Stimulated activated CD4-positive, alpha-beta T cell treated with anti-CD3 and anti-CD28 coated beads, TNF-alpha, amount 100 ng/mL, for 48 hours (primary cell): ENCODE measurements at places on chromosomes 6 and 20.

- DNase-seq = no peak
Observed at GRCh38 chr6:132054525-132054924, 103.4 kb upstream of the CCN2 start.

GRCh38 chr20:20897145-20897544 is 184.7 kb upstream of the RALGAPA2 start:
- DNase-seq = no peak

- no peak for DNase-seq
Observed at GRCh38 chr20:38050686-38051085, 17.1 kb downstream of the RPRD1B start.

GRCh38 chr20:47412083-47412482 is 55.6 kb upstream of the ZMYND8 start:
- DNase-seq = no peak

GRCh38 chr20:47055699-47056369 is 161.2 kb downstream of the EYA2 start:
- DNase-seq = no peak

DNA sequence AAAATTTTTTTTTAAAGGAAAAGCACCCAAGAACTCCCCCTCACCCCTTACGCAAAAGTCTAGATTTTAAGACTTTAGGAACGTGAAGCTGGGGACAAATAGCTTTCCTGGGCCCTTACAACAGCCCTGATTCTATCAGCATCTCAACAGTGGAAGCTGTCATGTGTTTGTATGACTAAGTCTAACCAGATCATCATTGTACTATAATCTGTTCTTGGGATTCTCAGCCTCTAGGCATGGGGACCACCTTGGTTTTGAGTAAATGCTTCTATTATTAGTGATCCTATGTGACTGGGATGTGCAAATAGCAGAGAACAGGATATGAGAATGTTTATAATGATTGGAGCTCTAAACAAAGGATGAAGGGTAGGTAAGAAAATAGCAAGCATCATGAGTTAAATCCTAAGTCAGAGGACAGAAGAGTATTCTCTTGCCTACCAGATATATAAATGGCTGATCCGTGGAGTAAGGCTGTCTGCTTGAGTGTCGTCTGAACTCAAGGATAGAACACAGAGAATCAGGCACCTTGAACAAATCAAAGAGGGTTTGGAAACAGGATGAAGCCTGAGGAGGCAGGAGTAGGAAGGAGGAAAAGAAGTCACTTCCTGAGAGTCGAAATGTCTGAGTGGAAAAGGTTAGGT is 105.7 kb upstream of the FAM184A start:
- DNase-seq = no peak

DNA sequence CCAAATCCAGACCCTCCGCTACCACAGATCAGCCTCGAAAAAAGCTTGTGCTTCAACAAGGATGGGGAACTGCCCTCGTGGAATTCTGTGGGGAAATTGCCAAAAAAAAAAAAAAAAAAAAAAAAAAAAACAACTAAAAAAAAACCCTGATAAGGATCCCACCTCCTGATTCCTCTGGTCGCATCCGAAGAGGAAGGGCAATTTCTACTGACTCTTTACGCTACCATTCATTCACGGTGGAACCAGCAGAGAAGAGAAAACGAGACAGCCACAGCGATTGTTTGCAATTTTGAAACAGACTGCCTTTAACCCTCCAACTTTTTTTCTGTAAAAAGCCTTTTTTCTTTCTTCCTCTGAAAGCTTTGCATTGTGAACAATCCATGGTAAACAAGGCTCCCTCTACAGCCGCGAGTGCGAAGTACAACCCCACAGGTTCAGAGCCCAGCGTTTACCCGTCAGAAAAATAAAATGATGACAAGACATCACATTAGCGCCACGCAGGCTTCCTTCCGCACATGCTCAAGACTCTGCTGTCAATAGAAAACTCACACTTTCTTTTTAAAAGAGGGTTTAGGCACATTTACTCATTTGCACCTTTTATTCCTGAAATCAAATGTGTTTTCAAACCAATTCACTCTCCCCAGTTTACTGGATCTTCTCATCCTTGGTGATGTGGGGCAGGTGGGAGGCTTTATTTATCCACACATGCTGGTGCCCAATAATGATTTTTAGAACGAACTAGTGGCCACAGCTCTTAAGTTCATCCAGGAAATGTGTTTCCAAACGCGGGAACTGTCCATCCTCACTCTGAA is 100.0 kb downstream of the NOL4L start:
- DNase-seq = peak; percentile 52

DNA sequence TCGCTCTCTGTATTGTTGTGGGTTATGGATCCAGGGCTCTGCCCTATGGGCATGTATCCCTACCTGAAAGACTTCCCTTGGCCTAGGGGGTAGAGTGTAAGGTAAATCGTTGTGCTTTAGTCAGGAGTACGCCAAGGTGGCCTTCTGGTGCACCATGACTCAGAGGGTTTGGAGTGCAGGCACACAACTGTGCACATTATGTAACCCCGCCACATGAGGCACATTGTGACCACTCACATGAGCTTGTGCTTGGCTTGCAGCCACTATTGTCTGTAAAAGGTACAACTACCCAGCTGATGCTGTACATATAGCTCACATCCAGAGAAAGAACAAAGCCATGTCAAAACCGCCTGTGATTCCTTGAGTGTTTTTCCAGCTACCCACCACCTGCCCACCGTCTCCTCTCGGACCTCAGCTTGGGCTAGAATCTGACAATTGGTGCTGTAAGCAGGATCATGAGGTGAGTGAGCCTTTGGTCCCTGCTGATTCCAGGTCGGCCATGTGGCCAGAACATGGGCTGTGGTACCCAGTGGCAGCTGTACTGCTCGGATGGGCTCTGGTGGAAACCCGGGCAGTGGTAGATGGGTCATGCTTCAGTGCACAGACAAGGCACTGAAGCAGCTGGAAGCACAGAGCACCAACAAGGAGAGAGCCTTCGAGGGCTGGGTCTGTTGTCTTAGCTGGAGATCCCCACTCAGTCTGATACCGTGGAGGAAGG is 33.8 kb downstream of the HDDC2 start:
- no peak for DNase-seq

DNA sequence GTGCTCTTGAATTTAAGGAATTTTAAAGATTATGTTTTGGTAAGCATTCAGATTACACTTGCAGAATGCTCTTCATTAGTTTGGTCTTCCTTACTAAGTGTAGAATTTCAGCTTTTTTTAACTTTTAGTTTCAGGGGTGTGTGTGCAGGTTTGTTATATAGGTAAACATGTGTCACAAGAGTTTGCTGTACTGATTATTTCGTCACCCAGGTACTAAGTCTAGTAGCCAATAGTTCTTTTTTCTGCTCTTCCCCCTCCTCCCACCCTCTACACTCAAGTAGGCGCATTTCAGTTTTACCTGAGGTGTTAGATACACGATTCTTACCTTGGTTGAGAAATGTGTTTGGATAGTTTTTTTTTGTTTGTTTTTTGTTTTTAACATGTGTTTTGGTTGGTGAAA is 68.3 kb downstream of the AFG1L start:
- no peak for DNase-seq

- DNase-seq = no peak
Observed at GRCh38 chr6:117870486-117871242, 36.4 kb upstream of the SLC35F1 start.

GRCh38 chr6:152248980-152249379 is 388.2 kb downstream of the SYNE1 start:
- DNase-seq = no peak

- DNase-seq = no peak
Observed at GRCh38 chr20:58903614-58904013, 51.1 kb downstream of the GNAS start.

GRCh38 chr20:46564241-46564957 is 13.9 kb upstream of the OCSTAMP start:
- no peak for DNase-seq

DNA sequence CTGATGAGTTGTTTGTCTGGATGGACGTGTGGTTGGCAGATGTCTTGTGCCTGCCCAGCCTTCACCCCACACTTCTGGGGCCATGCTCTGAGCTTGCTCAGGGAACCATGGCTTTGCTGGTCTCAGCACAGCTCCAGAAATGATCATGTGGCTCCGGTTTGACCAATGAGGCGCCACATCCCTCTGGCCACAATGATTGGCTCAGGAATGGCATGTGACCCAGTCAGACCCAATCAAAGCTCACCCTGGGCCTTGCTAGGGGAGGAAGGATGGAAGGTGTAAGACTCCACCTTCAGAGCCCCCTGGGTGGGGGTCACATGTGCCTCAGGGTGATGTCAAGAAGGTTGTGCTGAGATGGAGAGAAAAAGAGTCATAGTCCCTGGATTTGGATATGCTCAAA is 281.6 kb upstream of the SULF2 start:
- no peak for DNase-seq

- DNase-seq = no peak
Observed at GRCh38 chr20:31473331-31474096, 1.4 kb downstream of the DEFB124 start.

DNA sequence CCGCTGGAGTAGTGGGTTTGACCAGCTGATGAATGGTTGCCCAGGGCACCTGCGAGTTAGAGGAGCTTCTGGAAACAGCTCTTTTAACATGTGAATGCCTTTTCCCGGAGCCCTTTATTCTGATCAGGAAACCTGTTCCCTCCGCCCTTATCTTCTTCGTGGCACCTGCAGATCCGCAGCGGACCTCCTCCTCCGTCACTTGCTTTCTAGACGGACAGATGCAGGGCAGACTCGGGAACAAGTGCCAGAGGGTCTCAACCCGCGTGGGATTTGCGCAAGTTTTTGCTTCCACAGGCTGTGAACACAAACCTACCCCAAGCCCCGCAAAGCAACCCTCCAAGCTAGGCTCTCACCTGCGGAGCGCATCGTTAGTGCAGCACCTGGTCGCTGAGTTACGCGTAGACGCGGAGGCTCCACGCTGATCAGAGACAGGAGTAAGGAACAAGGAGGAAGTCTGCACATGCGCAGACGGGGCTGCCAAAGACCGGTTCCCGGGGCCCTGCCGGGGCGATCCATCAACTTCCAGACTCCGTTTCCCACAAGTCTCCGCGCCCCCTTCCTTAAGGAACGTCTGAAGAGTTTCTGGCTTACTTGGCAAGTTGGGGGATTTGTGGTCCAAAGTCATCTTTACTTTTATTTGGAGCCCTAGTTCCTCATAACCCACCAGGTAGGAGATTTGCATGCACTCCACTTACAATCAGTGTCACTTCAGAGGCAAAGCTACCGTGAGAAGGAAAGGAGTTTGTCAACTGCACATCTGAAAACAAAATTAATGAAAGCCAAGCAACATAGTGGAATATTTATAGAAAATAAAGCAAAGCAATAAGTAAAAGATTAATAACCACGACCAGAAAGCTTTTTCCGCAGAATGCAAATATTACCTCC is 52.7 kb upstream of the ELMO2 start:
- DNase-seq = no peak
